ENCODE measurements at places on chromosomes 12 and 14.
A peak's percentile ranks its signal among the peaks of the same experiment; 100 is the strongest.

DNA sequence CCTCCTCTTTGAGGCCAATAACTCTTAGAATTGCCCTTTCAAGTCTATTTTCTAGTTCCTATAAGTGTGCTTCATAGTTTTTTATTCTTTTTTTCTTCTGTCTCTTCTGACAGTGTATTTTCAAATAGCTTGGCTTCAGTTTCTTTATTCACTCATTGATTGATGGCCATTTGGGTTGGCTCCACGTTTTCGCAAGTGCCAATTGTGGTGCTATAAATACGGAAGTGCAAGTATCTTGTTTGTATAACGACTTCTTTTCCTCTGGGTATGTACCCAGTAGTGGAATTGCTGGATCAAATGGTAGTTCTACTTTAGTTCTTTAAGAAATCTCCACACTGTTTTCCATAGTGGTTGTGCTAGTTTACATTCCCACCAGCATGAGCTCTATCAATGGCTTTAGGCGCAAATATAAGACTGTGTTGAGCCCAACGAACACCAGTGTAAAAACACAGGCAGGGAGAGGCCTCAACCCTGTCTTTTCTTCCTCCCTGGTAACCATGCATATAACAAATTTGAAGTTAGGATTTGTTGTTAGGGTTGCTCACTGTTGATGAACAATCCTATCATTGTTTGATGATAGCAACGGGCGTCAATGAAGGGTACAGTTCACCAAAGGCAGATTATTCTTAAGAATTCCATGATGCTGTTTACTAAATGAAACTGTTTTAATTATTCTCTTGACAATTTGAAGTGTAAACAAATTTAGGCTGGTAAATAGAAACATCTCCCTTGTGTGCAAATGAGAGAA, 13.3 kb upstream of the LMNTD1 start:
- no peaks in the 10 kb centered on the region for H3K27me3 ChIP-seq
- H3K36me3 ChIP-seq = no peaks in the 10 kb centered on the region
- H3K4me1 ChIP-seq = no peaks in the 10 kb centered on the region
- H3K27ac ChIP-seq = no peak overlapping the region
- no peak for DNase-seq
- H3K4me3 ChIP-seq = no peak overlapping the region

DNA sequence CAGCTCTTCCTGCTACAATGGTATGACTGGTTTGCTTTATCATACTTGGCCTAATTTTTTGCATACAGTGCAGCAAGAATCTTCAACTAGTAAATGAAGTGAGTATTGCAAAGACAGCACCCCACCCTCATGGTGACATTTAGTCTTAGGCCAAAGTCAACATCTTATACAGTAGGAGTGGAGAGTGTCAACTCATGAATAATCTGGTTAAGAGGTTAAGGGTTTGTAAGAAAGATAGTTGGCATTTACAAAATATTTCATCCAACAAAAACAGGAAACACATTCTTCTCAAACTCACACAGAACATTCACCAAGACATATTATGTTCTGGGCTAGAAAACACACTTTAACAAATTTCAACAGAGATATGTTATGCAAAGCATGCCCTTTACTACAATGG, 2.2 kb upstream of the OAS1 start:
- H3K4me1 ChIP-seq = peaks cover 28% of the 10 kb centered on the region
- no peaks in the 10 kb centered on the region for H3K36me3 ChIP-seq
- no peak for DNase-seq
- no peak overlapping the region for H3K4me3 ChIP-seq
- no peak overlapping the region for H3K27ac ChIP-seq

GRCh38 chr12:33439587-33440011, at the start of gene SYT10:
Gene SYT10 (minus strand): TSS chr12:33439819. CDS start chr12:33439522, 297 bp downstream.
- no peaks in the 10 kb centered on the region for H3K36me3 ChIP-seq
- H3K4me1 ChIP-seq = no peaks in the 10 kb centered on the region
- peak within 1 kb of the TSS; percentile 52 for H3K4me3 ChIP-seq
- peaks cover 43% of the 10 kb centered on the region for H3K27me3 ChIP-seq

DNA sequence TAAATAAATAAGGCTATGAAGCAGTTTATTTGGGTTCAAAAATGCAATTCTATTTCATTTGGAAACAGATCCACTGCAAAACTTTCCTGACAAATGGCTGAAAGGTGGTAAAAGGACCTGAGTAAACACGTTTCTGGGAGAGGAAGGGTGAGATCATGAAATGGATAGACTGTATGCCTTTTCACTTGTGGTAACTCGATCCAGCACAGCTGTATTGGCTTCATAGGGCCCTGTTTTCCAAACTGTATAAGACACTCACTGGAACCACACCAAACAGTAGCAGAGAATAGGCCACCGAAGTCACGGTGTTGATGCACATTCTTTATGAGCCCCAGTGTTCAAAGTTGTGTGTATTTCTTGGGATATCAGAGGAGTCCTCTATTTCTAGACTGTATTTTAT, 325.2 kb upstream of the DIO2 start:
- no peaks in the 10 kb centered on the region for H3K27me3 ChIP-seq
- no peak overlapping the region for H3K4me3 ChIP-seq
- DNase-seq = no peak
- H3K36me3 ChIP-seq = no peaks in the 10 kb centered on the region
- H3K4me1 ChIP-seq = no peaks in the 10 kb centered on the region

DNA sequence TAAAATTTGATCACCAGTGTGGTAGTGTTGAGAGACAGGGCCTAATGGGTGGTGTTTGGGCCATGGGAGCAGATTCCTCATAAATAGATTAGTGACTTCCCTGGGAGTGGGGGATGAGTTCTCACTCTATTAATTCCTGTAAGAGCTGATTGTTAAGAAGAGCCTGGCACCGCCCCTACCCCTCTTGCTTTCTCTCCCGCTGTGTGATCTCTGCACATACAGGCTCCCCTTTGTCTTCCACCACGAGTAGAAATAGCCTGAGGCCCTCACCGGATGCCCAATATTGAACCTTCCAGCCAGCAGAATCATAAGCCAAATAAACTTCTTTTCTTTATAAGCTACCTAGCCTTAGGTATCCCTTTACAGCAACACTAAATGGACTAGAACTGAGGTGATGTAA, 31.9 kb upstream of the CAND1 start:
- no peaks in the 10 kb centered on the region for H3K36me3 ChIP-seq
- H3K27ac ChIP-seq = no peak overlapping the region
- H3K27me3 ChIP-seq = no peaks in the 10 kb centered on the region
- H3K4me3 ChIP-seq = no peak overlapping the region

- peak overlapping the region; percentile 82 for H3K27ac ChIP-seq
- peaks cover 38% of the 10 kb centered on the region for H3K4me1 ChIP-seq
- no peaks in the 10 kb centered on the region for H3K27me3 ChIP-seq
Observed at GRCh38 chr12:50111395-50111692, 692 bp upstream of the COX14 start.

GRCh38 chr12:57340104-57340503, 89.1 kb upstream of the STAC3 start:
- H3K4me1 ChIP-seq = peaks cover 26% of the 10 kb centered on the region
- DNase-seq = no peak
- no peak overlapping the region for H3K27ac ChIP-seq
- peaks cover 6% of the 10 kb centered on the region for H3K36me3 ChIP-seq

DNA sequence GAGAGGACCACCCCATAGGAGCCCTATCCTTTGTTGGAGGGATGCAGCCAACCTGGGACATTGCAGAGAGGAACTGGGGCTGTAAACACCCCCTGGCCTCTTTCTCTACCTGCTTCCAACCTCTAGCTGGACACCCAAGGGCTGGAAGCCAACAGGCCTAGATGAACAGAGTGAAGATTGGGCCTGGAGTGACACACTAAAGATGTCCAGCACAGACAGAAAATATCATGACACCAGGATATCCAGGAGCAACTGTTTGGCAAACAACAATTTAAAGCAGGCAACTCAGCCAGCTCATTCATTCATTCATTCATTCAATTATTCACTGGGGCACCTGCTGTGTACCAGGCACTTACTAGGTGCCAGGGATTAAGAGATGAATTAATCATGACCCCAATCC, 125.0 kb upstream of the NCOR2 start:
- no peaks in the 10 kb centered on the region for H3K36me3 ChIP-seq
- H3K4me3 ChIP-seq = no peak overlapping the region
- no peak for DNase-seq
